ENCODE measurements at places on chromosomes 12 and 14.

DNA sequence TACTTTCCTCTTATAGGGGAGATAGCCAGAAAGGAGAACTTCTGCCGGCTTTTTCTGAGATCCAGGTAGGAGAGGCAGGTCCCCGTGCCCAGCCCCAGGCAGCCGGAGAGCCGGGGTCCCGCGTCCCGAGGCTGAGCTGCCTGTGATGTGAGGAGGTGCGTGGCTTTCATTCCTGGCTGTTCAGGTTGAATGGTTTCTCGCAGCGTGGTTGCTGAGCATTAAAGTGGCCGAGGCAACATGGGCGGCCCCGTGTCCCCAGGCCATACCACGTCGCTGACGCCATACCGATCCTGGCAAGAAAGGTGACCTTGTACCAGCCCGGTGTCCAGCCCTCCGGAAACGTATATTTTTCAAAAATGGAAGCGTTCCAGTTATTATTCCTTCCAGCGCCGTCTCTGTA is 116.7 kb upstream of the MYL2 start:
- no peak for DNase-seq

DNA sequence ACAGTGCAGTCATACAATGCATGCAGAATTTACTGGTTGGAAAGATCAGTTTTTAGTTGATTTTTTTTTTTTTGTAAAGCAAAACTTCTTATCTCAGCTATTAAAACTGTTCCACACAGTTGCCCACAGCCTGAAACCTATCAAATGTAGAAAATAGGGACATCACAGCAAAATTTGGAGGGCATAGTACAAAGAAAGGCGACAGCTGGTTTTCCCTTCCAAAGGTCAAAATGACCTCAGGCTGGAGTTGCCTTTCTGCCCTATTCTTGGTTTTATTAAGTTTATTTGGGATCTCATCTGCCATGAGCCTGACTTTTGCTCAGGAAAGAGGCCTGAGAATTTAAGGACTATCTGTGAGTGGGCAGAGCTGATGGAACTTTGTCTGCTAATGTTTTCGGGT is 28.5 kb downstream of the NOPCHAP1 start:
- no peak for DNase-seq

GRCh38 chr14:104885973-104886689 is 21.1 kb downstream of the CEP170B start:
- no peak for DNase-seq

GRCh38 chr14:30584058-30584630 is 25.2 kb downstream of the G2E3 start:
- DNase-seq: no peak

GRCh38 chr12:132329720-132330548 is 545 bp upstream of the GALNT9 start:
- no peak for DNase-seq

DNA sequence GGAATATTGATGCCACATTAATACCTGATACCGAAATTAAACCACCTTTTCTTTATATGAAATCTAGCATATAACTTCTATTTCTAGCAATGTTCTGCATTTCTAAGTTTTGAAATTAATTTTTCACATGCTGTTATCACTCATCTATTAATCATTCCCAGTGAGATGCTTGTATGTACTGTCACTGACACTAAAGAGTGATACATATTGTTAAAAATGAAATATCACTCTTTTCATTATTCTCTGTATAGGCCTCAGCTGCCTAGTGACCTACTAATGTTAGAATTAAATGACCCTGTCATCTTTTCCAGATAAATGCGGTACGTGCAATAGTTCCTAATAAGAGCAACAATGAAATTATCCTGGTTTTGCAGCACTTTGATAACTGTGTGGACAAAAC is 49.7 kb upstream of the KCNH3 start:
- no peak for DNase-seq

DNA sequence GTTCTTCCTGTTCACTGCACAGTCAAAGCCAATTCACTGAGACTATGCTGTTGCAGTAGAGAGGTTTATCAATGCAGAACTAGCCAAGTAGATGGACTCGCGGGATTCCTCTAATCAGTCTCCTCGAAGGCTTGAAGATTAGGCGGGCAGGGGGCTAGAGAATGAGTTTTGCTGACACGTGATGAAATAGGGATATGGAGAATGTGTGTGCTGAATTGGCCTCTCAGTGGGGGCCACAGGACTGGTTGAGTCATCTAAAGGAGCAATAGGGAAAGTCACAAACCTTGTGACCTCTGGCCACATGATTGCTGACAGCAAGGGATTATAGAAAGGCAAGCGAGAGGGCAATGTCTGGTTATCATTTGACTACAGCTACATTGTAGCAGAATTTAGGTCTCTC is 12.7 kb downstream of the MIPOL1 start:
- no peak for DNase-seq

GRCh38 chr12:33322519-33322918 is 117.1 kb downstream of the SYT10 start:
- DNase-seq: no peak

- DNase-seq: no peak
Observed at GRCh38 chr14:26398616-26399015, 199.2 kb downstream of the NOVA1 start.

GRCh38 chr14:32472512-32473463 is 143.7 kb downstream of the AKAP6 start:
- DNase-seq: peak; percentile 59

GRCh38 chr14:100115726-100116125 is 43.7 kb downstream of the DEGS2 start:
- no peak for DNase-seq

GRCh38 chr12:133180669-133181068 is 626 bp upstream of the ZNF268 start:
- DNase-seq: no peak

- DNase-seq: no peak
Observed at GRCh38 chr12:2226641-2227040, 173.9 kb downstream of the CACNA1C start.

DNA sequence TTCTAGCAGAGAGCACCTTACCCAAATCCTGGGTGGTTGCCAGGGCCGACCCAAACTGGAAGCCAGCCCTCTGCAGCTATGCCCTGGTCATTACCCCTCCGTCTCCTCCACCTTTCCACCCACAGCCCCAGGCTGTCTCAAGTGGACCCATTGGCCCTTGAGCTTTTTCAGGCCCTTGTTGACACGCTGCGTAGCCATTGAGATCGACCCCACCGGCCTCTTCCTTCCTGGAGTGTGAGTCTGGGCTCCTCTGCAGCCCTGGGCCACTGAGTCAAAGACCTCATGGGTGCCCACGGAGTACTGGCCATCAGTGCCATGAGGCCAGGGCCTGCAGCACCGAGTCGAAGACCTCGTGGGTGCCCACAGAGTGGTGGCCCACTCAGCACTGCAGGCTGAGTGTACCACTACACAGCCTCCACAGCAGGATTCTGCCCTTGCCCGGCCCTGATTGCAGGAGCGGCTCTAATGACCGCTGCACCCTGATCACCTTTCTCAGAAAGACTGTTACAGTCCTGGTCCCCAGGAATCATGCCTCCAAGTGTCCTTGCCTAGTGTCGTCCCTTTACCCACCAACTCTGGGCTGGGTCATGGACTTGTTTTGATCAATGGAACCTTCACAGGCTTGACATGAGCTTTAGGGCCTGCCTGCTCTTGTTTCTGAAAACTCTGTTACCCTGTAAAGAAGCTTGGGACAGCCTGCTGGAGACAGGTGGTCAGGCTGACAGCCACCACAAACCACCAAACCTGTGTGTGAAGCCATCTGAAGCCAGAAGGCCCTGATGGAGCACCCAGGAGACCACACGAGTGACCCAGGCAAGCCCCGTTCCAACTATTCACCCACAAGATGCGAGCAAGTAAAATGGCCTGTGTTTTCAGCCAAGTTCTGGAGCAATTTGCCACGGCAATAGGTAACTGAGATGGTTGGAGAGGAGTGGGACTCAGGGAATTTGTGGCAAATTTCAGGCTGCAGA is 39.6 kb upstream of the TRAF3 start:
- DNase-seq: no peak

DNA sequence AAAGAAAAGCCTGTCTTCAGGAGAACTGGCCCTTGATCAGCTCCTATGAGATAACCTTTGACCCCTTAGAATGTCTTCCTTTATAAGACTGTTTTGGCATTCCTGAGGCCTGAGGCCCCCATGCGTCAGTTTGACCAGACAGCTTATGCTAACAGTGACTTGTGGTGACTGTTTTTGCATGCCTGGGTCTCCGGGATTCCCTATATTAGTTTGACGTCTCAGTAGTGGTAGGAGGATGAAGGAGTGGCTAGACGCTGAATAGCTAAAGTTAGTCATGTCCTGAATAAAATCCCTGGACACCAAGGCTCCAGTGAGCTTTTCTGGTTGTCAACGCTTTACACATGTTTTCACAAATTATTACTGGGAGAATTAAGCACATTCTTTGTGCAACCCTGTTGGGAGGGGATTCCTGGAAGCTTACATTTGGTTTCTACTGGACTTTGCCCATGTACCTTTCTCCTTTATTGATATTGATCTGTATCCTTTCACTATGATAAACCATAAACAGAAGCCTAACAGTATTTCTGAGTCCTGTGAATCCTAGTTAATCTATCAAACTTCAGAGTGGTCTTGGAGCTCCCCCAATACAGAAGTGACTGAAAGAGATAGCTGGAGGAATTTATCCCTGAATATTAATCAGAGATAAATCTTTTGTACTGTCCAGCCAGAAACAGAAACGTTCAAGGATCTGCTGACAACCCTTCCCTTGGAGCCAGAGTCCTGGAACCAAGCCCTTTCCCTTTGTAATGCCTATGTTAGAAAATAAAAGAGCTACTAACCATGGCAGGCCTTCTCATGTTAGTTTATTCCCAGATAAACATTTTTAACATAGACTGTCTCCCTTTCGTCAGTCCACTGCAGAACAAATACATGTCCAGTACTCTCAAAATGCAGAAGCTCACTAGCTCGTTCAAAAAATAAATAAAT is 479.2 kb downstream of the RPS29 start:
- no peak for DNase-seq

DNA sequence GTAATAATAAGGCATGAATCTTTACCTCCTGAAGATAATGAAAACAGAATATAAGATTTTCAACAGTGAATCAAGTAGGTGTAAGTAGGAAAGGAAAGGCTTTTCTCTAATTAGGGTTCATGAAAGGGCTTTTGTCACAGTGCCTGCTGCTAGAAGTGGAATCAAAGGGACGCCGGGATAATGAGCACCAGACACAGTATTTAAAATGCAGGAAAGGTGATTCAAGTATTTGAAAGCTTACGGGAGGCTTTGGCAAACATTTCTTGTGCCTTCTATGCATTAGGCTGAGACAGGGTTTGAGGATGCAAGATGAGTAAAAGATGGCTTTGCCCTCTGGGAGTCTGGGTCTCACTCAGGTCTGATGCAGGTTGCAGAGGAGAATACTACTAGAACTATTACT is 70.5 kb upstream of the ANO4 start:
- no peak for DNase-seq

DNA sequence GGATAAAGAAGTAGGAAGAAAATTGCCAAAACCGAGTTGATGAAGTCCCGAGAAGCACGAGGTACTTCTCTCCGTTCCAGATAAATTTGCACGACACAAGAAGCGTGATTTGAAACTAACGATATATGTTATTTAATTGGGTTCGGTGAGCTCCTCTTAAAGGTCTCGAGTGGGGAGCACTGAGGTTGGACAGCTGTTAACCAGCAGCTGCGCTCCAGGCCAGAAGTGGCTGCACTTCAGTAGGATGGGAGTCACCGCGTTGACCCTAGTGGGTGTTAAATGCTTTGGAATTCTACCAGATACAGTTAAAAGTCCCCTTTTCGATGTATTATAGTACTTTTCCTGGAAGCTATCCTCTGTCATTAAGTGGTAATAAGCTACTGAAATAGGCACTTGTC is 953 bp upstream of the DCAF5 start:
- DNase-seq: no peak

DNA sequence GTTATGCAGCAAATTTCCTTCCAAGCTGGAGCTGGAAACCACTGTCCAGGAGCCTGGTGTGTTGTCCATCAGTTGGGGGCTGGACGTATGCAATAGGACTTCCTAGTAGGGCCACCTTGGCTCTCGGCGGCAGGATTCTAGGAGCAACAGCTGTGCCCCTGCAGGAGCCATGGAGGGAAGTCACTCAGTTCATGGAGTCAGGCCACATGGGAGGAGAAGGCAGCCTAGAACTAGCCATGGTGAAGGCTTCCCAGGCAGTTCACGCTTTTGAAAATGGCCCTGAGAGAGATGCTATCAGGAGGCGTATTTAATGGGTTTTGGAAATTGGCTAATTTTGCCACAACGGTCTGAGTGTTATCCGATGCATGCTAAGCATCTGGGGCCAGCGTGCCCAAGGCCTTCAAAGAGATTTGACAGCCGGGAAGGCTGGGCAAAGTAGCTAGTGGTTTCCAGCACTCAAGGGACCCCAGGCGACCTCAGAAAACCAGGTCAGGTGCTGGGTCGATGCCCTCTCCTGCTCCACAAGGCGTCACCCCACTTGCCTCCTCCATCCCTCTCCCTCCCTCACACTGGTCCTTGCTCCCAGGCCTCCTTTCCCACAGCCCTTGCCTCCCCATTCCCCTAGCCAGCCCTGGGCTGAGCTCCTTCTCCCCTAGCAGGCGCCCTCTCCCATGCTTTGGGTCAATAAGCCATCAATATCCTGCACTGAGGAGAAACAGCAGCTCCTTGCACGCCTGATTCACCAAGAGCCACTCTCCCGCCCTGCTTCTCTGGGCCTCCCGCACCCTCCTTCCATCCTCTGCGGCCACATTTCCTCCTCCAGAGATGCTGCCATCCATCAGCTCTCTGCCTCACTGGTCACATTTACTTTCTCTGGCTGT is 30.9 kb upstream of the SYNDIG1L start:
- DNase-seq: no peak

- no peak for DNase-seq
Observed at GRCh38 chr12:23533265-23533664, 416.2 kb downstream of the SOX5 start.

DNA sequence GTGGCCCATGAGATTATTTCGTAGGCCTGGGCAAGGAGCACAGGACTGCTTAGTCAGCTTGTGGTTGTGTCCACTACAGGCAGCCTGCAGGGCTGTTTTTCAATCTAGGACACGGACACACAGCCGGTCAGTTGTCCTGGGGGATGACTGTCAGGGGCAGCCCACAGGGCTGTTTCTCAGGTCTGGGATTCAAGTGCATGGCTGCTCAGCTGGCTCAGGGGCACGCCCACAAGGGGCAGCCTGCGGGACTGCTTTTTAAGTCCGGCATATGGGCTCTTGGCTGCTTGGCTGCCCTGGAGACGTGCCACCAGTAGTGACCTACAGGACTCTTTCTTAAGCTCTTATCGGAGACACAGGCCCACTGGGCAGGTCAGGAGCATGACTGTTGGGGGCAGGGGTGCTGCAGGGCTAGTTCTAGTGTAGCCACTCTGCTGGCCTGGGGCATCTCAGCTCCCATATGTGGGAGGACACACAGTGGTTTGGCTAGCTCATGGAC is 26.6 kb upstream of the GTF2A1 start:
- no peak for DNase-seq
